ENCODE measurements at places on chromosomes 1 and 21. TPM values are rescaled to one million over a fixed set of nuclear protein-coding genes. Genes with fewer than 3 reads are reported as not detected.

The C8B gene
- not detected for total RNA-seq

DNA sequence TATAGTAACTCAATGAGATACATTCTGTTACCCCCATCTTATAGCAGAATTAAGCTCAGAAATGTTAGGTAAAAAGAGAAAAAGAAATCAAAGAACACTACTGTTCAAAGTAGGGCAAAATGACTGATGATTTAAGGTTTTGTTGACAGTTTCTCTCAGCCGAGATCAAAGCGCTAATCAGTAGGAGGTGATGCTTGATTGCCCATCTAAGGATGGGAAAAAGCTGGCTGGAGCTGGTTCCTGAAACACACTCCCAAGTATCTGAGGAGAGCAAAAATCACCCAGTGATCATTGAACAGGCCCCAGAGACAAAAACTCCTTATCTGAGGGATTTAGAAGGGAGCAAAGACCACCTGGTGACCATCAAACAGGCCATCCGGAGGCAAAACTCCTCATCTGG is 64.5 kb upstream of the CSF1 start:
- no peaks in the 10 kb centered on the region for H3K4me1 ChIP-seq
- H3K4me3 ChIP-seq = no peak overlapping the region
- H3K36me3 ChIP-seq = no peaks in the 10 kb centered on the region

The REN gene
- total RNA-seq = not detected

The TTLL10 gene
- 0.66 TPM for total RNA-seq
